GM23248 (cell line): ENCODE measurements at places on chromosomes 7 and 10. TPM values are rescaled to one million over a fixed set of nuclear protein-coding genes. Genes with fewer than 3 reads are reported as not detected.

DNA sequence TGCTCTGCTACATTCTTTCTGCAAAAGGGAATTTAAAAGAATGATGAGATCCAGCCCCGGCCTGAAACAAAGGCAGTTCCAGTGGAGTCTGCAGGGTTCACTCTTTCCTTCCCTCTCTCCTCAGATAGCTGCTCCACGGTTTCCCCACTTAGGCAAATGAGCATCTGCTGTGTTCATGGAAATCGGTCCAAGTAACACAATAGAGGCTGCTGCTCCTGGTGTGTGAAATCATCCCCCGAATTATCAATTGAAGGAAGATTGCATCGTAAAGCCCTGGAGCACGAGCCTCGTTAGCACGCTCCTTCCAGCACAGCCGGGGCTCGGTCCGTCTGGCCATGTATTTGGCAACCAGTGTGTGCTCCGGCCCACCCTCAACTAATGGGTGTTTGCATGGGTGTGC lies 108.3 kb upstream of the DPP6 start:
- no peak for DNase-seq

DNA sequence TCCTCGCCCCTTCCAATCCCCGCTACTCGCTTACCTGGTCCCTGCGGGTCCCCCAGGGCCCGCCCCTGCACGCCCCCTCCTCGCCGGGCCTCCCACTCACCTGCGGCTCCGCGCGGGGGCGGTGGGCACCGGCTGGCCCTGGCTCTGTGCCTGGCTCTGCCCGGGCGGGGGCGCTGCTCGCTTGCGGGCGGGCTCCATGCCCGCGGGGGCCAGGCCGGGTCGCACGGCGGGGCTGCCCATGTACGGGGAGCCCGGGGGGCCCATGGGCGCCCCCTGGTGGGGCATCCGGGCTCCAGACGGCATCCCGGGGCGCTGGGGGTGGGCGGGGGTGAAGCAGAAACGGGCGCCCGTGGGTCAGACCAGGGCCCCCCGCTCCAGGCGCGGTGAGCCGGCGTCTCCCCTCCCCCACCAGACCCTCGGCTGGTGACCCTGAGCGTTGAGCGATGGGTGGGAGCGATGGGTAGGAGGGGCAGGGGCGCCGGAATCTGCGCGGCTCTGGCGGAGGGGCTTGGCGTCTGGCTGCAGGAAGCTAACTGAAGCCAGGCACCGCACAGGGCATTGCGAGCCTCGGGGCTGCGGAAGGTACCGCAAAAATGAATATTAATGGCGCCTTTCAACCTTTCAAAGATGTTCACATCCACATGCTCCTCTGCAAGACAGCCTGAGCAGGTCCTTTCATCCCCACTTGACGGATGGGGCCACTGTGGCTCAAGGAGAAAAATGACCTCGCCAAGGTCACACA lies 3.0 kb downstream of the SMARCD3 start:
- peak; percentile 61 for DNase-seq

DNA sequence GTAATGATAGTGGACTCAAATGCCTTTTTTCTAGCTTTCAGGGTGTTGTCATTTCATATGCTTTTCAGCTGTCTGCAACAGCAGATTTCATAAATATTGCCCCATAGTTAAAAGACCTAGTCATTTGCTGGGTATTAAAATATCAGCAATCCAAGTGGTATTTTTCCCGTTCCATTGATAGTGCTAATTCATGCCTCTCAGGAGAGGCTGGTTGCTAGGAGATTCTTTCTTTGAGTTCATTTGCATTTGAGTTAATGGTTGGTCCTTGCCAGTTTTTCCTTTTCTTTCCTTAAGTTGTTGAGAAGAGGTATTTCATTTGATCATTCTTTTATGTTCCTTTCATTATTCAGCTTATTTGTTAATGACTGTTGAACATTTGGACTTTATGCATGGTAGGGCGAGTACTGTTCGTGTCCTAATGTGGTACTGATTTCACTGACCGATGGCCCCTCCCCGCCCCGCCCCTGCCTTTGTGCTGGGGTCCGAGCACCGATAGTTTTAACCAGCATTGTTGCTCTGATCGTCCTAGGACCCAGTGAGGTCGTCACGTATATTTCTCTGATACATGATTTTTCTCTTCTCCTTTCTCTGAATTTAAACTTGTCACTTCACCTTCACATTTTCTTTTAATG lies 128.6 kb downstream of the CCNY start:
- DNase-seq: peak; percentile 70

DNA sequence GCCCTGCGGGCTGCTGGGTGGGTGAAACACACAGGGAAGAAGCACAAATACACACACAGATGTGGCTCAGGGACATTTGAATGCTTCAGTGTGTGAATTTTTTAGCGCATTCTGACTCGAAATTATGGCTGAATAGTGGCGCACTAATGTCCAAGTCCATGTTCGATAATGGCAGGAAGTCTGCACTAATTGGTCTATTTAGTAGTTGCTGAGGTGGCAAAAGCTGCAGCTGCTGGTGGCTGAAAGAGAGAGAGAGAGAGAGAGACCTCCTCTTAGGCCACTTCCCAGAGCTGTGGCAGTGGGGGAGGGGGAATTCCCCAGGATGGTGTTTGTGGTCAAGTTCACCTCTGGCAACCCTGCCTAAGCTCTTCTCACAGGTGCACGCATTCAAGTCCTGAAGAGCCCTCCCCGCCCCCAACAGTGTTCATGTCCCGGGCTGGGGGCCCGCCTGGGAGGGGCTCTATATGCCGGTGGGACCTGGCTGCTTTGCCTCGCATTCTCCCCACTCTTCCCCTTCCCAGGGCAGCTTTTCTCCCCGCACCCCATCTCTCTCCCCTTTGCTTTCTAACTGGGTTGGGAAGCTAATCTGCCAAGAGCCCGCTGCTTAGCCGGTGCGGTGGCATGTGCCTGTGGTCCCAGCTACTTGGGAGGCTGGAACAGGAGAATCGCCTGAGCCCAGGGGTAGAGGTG lies 6.0 kb upstream of the MNX1 start:
- DNase-seq: no peak

- DNase-seq: no peak
Measured at GRCh38 chr7:27189295-27189996, 4.4 kb upstream of the HOXA11 start.

GRCh38 chr7:66626331-66626934 lies 2.2 kb upstream of the KCTD7 start:
- DNase-seq: peak; percentile 90

- DNase-seq: no peak
Measured at GRCh38 chr10:6314620-6315205, 112.0 kb downstream of the PFKFB3 start.

DNA sequence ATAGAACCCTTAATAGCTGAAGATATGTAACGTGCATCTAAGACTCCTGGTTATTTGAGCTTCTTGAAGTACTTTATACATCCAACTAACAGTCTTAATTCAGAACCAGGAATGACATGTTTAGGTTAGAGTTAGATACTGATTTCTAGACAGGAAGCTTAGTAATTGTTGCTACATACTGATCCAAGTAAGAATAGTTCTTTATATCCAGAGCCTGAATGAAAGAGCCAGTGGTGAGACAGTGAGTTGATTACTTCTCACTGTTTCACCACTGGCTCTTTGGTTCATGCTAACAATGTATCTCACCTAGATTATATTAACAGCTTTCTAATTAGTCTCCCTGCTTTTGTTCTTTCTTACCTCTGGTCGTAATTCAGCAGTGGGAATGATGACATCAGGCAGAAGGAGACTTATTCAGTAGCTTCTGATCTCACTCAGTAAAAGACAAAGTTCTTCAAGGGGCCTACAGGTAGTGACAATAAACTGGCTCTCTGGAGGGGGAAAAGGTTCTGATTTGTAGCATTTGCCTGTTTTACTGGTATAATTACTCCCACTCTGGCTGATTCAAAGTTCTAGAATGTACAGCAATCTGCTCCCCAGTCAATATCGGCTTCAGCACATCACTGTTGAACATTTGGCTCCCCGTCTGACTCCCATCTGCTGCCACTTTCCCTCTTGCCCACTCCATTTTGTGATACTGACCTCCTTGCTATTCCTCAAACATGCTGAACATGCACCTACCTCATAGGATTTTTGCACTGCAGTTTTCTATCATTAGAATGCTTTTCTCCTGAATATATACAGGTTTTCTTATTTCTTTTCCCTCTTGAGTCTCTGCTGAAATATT lies 29.1 kb downstream of the MCU start:
- peak; percentile 32 for DNase-seq

GRCh38 chr7:92325173-92325572 lies 79.4 kb downstream of the ANKIB1 start:
- DNase-seq: no peak

DNA sequence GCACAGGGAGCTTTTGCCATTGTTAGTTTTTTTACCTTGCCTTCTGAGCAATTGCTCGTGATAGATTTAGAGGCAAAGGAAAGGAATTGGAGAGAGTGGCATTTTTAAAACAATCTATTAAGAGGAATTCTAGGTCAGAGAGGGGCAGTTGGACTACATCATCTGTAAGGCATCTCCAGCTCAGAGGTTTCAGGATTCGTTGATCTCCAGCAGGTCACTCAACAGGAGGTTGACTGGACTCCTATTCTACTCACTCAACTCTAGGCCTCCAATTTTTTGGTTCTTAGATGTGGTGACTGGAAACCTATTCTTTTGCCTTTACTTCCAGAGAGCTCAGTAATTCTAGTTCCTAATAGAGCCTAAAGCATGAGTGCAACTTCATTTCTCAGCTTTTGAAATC lies 42.8 kb downstream of the TBXAS1 start:
- DNase-seq: peak; percentile 10

The TUBAL3 gene
- not detected in 2 replicates for polyA plus RNA-seq

The TMEM213 gene
- polyA plus RNA-seq: not detected in 2 replicates

The WASHC2C gene
- polyA plus RNA-seq: 21.9 and 23.1 TPM in 2 replicates
